Left lobe of liver (tissue), 2 donors: ENCODE measurements at places on chromosomes 4 and X. TPM values are rescaled to one million over a fixed set of nuclear protein-coding genes. Genes with fewer than 3 reads are reported as not detected.

DNA sequence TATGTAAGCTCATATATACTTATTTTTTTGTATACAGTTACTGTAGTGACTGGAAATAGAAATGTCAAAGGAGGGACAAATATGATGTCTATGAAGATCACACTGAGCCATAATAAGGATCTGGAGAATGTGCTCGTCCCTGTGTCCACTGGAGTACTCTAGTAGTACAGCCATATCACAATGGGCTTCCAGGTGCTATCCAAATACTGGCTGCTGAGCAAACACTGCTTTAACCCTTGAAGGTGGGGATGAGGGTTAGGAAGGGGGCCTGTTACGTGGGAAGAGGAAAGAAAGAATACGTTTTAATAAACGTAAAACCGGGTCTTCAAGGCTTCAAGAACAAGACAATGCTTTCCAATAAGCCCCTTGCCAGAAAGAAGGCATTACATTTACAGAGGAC is 29.8 kb upstream of the TMEM150C start:
- DNase-seq, result no peak

TRIML2 gene
- not detected for total RNA-seq

- DNase-seq, result no peak
These were observed 36.7 kb downstream of the QRFPR start for GRCh38 chr4:121344098-121344497.

HDX gene
- 0.73 TPM for total RNA-seq

DNA sequence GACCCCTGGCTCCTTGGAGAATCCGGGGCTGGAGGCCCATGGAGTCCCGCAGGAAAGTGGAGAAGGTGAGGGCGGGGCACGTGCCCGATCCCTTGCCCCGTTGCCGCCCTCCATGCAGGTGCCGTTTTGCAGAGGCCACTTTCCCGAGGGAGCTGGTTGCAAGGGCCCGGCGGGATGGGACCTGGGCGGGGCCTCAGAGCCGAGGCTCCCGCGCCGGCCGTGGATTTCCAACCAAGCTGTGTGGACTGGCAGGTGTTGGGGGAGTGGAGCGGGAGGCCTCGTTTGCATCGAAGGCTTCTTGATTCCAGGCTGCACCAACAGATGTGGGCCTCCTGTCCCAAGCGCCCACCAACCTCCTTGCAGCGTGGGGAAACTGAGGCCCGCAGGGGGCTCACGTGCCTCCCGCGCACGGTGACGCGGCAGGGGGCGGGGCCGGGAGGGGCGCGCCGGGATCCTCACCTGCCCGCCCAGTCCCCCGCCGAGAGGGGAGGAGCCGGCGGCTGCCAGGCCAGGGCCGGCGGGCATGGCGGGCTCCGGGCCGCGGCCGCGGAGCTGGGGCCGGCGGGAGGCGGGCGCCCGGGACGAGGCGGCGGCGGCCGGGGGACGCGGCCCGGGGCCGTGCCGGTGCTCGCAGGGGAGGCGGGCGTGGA is 24.9 kb downstream of the SH3BP2 start:
- DNase-seq, result no peak

CLDN22 gene
- total RNA-seq, result not detected

PDGFC gene
- total RNA-seq, result 9.1 TPM

DNA sequence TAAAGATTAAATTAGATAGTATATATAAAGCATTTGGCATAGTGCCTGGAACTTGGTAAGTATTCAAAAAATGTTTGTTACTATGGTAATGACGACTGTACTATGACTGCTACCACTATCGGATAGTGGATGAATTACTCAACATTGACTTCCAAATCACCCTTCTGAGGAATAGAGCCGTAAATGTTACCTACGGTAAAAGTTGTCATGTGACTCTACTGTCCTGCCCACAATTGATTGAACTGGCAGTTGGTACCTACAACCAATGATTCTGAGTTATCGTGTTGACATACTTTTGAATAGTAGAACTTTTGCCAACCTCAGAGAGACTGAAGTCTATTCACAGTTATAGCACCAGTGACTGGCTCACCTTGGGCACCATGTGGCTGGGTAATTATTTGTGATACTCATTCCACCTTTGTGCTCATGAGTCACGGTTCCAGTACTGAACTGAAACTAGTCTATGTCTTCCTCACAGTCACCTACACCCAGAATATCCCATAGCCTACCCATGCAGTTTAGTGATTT is 185.5 kb upstream of the PITX2 start:
- no peak for DNase-seq
